ENCODE measurements at places on chromosomes 11 and 22. TPM values are rescaled to one million over a fixed set of nuclear protein-coding genes. Genes with fewer than 3 reads are reported as not detected.

RTN4RL2 gene
- not detected for total RNA-seq

GGTLC2 gene
- not detected for total RNA-seq

RNF121 gene
- total RNA-seq, result 53.7 TPM

LGALS12 gene
- not detected for total RNA-seq

FAM111B gene
- total RNA-seq, result 0.89 TPM

BDNF gene
- total RNA-seq, result 26.4 TPM

TMA7B gene
- not detected for total RNA-seq

MPZL2 gene
- 1.2 TPM for total RNA-seq

KCNJ11 gene
- total RNA-seq, result not detected

TNNI2 gene
- not detected for total RNA-seq

CARNS1 gene
- 0.30 TPM for total RNA-seq

DEPDC7 gene
- 8.9 TPM for total RNA-seq

UPK3A gene
- not detected for total RNA-seq

RFPL1 gene
- total RNA-seq, result not detected

TCN1 gene
- not detected for total RNA-seq

SERPIND1 gene
- not detected for total RNA-seq

CCDC87 gene
- total RNA-seq, result 0.32 TPM

APOA5 gene
- total RNA-seq, result not detected

TEX54 gene
- total RNA-seq, result not detected

SPON1 gene
- 3.9 TPM for total RNA-seq

EFCAB6 gene
- total RNA-seq, result 1.5 TPM

TMPRSS6 gene
- total RNA-seq, result not detected

FLRT1 gene
- 0.09 TPM for total RNA-seq

RAB1B gene
- total RNA-seq, result 60.3 TPM

INCENP gene
- total RNA-seq, result 21.5 TPM

PRSS23 gene
- 189 TPM for total RNA-seq

TPBGL gene
- 0.05 TPM for total RNA-seq

SLC35E4 gene
- 8.9 TPM for total RNA-seq

TRIM22 gene
- 134 TPM for total RNA-seq

ARHGAP42 gene
- 26.7 TPM for total RNA-seq

MS4A14 gene
- not detected for total RNA-seq

IL17RA gene
- 5.4 TPM for total RNA-seq

GPHA2 gene
- total RNA-seq, result not detected

CCDC15 gene
- total RNA-seq, result 1.9 TPM

ZBTB16 gene
- not detected for total RNA-seq

OR8D4 gene
- not detected for total RNA-seq

OTOG gene
- not detected for total RNA-seq

POLA2 gene
- 1.5 TPM for total RNA-seq

KCNJ5 gene
- not detected for total RNA-seq

IPO7 gene
- total RNA-seq, result 186 TPM

OR52E2 gene
- total RNA-seq, result not detected

CRYBB2 gene
- not detected for total RNA-seq

ART5 gene
- total RNA-seq, result not detected

NRXN2 gene
- 6.4 TPM for total RNA-seq

GRAP2 gene
- not detected for total RNA-seq

ARHGAP8 gene
- not detected for total RNA-seq

HTR3A gene
- not detected for total RNA-seq

TEF gene
- 4.8 TPM for total RNA-seq

MMP12 gene
- 0.18 TPM for total RNA-seq

All from smooth muscle cell of the umbilical artery (primary cell).